ENCODE measurements at places on chromosomes 1 and 21.

DNA sequence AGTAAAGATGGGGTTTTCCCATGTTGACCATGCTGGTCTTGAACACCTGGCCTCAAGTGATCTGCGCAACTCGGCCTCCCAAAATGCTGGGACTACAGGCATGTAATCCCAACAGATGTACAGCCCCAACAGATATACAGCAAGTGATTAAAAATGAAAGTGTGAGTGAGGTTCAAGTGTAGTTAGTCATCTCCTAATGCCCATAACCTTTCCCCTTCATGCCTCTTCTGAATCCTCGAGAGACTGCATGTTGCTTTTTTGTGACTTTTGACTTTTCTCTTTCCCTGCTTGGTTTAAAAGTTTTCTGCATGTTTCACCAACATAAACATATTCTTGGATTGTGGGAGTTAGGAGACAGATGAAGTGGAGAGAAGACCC, 31.2 kb downstream of the KCNK2 start:
- no peak for DNase-seq

DNA sequence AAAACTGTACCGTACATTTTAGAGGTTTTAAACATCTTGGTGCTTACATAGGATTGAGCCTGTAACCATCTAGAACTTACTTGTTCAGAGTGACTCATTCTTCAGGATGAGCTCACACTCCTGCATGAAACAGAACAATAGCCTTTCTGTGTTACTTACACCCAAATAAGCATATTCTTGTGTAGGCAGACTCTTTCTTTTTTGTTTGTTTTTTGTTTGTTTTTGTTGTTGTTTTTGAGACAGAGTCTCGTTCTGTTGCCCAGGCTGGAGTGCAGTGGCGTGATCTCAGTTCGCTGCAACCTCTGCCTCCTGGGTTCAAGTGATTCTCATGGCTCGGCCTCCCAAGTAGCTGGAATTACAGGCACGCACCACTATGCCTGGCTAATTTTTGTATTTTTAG, 3.8 kb upstream of the CA6 start:
- no peak for DNase-seq

- DNase-seq, result no peak
These were observed 117.7 kb downstream of the CTH start for GRCh38 chr1:70528590-70529333.

- no peak for DNase-seq
These were observed 329.2 kb upstream of the C1orf87 start for GRCh38 chr1:60402816-60403215.

DNA sequence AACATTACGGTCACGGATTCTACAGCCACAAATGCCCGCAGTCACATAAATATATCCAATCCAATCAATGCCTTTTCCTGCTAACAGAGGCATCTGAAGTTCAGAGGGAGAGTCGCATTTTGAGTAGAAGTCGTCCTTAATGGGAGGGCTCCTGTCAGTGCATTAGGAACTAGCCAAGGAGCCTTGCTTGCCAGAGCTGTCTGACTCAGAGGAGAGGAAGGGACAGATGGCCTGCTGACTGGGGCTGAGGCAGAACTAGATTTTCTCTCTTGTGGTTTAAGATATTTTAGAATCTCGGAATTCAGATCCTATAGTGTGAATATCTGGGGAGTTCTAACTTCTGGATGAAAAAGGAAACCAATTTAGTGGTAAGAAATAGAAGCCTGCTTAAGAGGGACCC, 10.6 kb downstream of the XKR8 start:
- DNase-seq, result no peak

- no peak for DNase-seq
These were observed 15.1 kb downstream of the USP33 start for GRCh38 chr1:77744576-77744975.

- no peak for DNase-seq
These were observed 448.1 kb upstream of the B3GALT2 start for GRCh38 chr1:193634470-193634869.

DNA sequence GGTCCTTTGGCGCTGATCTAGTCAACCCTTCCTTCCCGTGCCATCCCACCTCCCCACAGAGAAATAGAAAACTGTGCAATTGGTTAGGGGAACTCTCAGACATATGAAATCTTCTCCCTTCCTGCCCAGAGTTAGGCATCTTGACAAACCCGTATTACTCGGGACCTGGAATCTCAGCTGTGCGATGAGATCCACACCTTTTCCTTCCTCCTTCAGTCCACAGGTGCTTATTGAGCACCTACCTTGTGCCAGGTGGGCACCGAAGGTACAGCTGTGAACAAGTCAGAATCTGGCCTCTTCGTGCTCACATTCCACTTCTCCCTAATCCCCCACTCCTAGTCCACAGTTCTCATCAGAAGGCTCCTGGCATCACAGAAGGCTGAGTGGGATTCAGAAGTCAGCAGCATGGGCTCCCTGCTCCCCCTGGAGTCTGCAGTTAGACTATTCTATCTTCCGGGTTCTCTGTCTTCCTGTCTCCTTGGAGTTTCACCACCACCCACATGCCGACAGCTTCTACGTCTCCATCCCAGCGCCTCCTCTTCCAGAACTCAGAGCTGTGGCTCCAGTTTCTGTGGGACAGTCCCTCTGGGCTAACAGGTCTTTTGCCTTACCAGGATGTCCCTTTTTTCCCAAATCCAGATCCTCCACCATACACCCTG, 23.0 kb downstream of the KNCN start:
- DNase-seq, result no peak

DNA sequence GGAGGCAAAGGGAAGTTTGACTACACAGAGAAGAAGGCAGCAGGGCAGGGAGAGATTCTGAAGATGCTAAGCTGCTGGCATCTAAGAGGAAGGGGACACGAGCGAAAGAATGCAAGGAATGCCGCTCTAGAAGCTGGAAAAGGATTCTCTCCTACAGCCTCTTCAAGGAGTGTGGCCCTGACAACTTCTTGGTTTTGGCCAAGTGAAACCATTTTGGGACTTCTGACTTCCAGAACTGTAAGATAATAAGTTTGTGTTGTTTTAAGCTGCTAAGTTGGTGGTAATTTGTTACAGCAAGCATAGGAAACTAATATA, 28.5 kb downstream of the MGST3 start:
- no peak for DNase-seq

GRCh38 chr1:87669674-87670073, 341.0 kb downstream of the LMO4 start:
- no peak for DNase-seq

DNA sequence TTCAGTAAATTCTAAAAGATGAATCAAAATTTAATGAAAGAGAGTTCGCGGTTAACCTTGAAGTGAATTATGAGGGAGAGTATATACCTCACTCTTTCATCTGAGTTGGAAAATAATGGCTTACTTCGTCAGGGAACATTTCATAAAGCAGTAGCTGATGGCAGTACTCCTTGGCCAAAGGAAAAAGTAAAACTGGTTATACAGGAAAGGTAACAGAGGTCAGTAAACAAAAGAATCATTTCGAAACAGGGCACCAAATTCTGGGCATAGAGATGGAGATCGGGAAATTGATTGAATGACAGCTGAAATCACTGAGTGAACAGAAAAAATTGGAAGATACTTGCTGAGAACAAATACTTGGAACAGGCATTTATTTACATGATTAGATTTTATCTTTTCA, 199.0 kb downstream of the OLFM3 start:
- no peak for DNase-seq

DNA sequence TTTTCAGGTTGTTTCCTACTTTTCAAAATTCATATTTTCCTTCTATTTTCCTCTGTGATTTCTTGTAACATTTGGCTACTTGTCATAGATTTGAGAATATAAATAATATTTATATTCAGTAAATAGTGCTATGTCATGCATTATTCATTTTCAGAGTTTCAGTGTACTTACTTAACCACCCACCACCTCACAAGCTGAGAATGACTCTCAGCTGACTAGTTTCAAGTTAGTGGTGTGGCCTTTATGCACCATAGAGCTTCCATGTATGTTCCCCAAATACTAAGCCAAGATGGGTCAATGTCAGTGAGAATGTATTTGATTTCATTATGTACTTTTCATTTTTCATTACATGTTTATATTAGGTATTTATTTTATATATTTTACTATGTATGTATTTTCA, 56.9 kb upstream of the RGS1 start:
- no peak for DNase-seq

- no peak for DNase-seq
These were observed 100.0 kb downstream of the HHAT start for GRCh38 chr1:210428696-210429095.

GRCh38 chr1:190507357-190507756, 29.7 kb upstream of the BRINP3 start:
- no peak for DNase-seq

GRCh38 chr1:100502052-100502792, 35.7 kb upstream of the GPR88 start:
- no peak for DNase-seq

DNA sequence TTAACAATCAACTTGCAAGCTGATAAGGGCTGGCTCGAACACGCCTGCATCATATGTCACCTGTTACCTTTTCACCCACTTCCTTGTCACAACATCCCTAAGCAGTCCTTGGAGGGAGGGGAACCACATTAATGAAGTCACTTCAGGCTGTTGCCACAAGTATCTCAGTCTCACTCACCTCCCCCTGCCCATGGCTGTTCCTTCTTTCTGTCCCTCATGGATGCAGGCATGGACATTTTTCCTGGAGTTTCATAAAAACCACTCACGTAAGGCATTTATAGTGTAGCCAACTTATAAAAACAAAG, 76.8 kb upstream of the ANGPTL1 start:
- DNase-seq, result no peak

DNA sequence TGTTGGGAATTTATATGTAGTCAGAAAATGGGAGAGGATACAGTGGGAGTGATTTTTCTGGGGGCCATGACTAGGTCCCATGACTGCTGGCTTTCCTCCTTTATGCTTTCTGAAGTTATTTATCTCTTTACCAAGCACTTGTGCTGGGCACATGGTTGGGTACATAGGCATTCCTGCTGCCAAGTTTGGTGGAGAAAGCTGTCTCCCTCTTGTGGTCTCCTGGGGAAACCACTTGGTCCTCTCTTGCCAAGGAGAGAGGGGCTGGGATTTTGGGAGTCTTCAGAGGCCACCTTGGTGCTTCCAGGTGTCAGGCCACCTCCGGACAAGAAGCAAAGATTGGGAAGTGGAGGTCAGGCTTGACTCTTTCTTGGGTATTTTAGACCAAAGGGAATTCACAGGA, 120.2 kb upstream of the KCNE2 start:
- DNase-seq, result no peak

GRCh38 chr1:93499533-93499932, 51.6 kb downstream of the FNBP1L start:
- DNase-seq, result no peak

DNA sequence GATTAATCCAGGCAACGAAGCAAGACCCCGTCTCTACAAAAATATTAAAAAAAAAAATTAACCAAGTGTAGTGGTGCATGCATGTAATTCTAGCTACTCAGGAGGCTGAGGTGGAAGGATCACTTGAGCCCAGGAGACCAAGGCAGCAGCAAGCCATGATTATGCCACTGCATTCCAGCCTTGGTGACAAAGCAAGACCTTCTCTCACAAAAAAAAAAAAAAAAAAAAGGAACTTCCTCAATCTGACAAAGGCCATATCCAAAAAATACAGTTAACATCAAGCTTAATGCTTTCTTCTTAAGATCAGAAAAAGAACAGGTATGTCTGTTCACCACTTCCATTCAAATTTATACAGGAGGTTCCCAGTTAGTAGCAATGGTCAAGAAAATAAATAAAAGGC, 54.4 kb downstream of the EVI5 start:
- DNase-seq, result no peak

DNA sequence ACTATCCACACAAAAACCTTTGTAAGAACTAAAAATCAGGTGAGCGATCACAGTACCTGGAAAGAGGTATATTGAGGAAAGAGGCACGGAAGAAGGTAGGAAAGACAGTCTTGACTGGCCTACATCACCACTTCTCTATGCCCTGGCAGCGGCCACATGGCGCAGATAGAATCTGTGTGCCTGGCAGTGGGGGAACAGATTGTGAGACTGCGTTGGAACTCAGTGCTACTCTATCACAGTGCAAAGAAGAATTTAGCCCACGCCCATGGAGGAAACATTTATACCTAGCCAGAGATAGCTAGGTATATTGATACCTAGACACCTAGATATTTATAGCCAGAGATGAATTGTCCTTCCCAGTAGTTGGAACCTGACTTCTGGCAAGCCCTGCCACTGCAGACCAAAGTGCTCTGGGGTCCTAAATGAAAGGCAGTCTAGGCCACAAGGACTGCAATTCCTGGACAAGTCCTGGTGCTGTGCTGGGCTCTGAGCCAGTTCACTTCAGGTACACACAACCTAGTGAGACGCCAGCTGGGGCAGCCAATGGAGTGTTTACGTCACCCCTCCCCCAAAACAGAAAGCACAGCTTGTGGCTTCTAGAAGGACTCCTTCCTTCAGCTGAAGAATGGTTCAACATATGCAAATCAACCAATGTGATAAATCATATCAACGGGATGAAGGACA, 51.9 kb downstream of the DHX9 start:
- no peak for DNase-seq

- DNase-seq, result no peak
These were observed 37.3 kb downstream of the C1orf21 start for GRCh38 chr1:184424157-184424556.

DNA sequence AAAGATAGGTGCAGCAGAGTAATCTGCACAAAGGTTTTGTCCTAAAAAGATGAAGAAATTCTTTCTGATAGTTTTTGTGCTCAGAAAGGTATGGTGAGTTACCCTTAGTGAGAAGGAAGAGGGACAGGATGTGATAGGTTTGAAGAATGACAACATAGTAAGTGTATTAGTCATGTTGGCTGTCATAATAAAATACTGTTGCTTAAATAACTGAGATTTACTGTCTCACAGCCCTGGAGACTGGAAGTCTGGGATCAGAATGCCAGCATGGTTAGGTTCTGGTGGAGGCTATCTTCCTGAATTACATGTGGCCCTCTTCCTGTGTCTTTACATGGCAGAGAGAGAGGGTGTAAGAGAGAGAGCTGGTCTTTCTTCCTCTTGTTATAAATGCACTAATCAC, 965.2 kb downstream of the TTLL7 start:
- no peak for DNase-seq

DNA sequence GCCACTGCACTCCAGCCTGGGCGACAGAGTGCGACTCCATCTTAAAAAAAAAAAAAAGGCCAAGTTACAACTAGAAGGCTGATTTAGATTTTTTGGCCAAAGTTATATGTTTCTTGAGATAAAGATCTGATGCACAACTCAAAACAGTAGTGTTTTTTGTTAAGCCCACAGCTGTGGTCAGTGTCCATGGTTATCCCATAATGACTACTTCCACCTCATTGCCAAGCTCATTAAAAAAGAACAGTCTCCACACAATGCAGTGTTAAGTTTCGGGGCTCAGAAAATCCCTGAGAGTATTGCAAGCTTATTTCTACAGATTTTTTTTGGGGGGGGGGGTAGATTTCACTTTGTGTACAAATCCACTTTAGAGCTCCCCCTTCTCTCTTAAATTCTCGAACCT, 120.5 kb downstream of the RUNX1 start:
- DNase-seq, result no peak
